ENCODE measurements at places on chromosomes 11 and 22.
A peak's percentile ranks its signal among the peaks of the same experiment; 100 is the strongest.

DNA sequence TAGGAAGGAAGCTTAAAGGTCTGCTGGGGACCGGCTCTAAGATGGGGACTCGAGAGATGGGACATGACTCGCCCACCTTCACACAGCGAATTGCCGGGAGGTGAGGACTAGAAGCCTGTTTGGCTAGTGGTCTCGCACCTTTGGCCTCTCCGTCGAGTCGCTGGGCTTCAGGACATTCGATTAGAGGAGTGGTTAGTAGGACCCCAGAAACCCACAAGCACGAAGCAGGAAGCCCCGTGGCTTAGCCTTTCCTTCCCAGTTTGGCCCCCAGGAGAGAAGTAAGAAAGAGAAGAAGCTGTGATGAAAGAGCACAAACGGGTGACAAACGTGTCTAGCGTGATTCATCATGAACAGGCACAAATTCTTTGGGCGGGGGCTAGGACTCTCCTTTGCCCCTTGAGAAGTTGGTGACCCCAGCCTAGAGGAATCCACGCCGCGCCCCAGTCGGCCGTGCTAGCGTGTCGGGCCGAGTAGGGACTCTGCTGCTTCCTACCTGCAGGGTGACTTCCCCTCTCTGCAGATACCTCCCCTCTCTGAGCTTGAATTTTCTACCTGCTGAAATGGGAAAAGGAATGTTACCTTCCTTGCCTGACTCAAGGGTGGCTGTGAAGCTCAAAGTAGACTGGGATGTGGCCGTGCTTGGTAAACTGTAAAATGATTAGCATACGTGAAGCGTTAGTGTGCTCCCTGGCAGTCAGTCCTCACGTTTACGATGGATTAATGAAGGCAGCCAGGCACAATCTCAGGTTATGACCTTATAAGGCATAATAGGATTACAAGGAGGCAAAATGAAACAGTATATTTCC lies 1.1 kb upstream of the ADM start:
- DNase-seq = peak; percentile 37

GRCh38 chr11:22244986-22245592 lies 52.2 kb downstream of the ANO5 start:
- peak; percentile 27 for DNase-seq

GRCh38 chr22:50157709-50158375 lies 12.7 kb upstream of the PANX2 start:
- no peak for DNase-seq

DNA sequence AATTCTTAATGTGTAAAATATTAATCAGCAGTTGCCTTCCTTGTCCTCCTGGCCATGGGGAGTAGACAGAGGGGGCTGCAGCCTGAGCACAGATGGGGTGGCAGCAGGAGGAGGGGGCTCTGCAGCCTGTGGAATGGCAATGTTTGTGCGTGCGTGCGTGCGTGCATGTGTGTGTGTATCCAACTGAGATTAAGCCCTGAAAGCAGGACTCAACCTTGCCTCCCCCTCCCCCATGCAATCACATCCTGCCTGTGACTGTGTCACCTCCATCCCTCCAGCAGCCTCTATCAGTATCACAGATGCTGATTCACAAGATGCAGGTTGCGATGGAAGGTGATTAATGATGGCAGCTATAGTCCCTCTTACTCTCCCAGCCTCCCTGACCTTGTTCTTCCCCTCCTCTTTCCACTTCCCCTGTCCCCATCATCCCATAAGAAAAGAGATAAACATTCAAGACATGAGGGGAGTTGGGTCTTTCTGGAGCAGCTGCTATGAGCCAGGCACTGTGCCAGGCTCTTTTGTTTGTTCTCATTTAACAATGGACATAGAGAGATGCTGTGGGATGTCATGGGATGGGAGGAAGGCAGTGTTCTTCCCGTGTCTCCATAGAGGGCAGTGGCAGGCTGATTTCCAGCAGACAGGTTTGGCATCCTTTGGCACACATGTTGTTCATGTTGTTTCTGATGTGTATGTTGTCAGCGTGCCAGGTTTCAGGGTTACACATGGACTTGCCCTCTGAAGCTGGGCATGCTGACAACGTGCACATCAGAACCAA lies 43.8 kb upstream of the NECTIN1 start:
- no peak for DNase-seq

DNA sequence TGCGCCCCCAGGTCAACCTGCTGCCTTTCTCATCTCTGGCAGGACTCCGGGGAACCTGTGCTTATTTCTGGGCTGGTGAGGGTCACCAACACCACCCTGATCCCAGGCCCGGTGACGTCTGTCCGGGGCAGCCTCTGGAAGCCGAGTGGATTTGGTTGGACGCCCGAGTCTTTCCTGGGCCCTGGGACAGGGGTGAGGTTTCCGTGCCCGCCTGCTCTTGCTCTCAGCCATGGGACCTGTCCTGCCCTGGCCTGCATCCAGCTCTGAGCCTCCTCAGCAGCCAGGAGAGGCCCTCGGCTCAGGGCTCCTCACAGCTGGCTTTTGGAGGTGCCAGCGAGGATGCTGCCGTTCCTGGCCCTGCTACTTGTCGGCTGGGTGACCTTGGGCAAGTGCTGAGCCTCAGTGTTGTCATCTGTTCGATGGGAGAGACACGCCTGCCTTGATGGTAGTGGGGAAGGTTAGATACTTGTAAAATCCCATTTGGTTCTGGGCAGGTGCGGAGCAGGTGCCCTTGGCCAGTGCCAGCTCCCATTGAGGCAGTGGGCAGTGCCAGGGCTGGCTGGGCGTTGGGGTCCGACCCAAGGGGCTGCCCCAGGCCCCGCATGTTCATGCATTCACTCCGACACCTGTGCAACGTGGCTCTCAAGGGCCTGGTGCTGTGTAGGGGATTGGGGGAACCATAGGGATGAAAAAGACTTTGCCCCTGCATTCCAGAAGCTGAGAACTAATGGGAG lies 58.9 kb upstream of the THY1 start:
- no peak for DNase-seq

GRCh38 chr11:33984682-33985389 lies 66.7 kb upstream of the CAPRIN1 start:
- DNase-seq = no peak

GRCh38 chr11:66996609-66997273 lies 21.6 kb downstream of the C11orf86 start:
- no peak for DNase-seq

DNA sequence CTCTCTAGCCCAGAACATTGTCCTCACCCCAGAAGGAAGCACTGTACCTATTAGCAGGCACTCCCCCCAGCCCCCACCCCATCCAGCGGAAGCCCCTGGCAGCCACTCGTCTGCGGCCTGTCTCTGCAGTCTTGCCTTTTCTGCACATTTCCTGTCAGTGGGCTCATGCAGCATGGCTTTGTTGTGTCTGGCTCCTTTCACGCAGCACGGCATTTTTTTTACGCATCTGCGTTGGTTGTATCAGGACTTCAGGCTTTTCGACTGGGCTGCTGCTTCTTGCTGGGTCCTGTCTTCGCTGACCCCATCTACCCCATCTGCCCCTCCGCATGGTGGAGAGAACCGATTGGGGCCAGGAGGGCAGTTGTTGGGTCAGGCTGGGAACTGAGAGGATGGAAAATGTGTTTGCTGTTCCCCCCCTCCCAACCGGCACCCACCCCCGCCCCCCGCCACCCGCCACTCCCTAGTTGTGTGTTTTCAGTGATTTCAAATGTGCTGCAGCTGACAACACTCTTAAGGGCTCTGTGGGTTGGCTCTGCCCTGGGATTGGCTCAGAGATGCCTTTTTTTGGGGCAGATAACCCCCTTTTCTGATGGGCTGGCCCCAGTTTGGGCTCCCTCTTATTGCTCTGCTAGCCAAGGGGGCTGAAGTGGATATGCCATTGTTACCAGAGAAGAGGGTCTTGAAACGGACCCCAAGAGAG lies 110.0 kb downstream of the KIAA1671 start:
- peak; percentile 10 for DNase-seq

DNA sequence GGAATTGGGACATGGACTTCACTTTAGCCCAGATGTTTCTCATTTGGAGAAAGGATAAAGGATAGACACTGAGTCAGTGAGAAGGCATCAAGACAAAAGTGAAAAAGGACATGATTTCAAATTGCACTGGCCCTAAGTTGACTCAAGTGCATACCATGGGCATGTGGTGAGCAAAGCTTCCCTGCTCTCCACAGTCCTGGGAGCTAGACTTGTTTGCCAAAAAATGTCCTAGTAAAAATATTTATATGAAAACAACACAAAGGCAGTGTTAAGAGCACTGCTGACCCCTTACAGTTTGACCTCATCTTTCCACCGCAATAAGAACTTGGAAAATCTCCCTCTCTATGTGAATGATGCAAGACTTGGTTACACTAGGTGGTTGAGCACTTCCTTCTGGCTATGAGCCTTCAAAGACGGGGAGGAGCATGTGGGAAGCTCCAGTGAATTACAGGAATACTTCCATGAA lies 46.5 kb upstream of the FIBIN start:
- no peak for DNase-seq

- no peak for DNase-seq
These were observed 25.0 kb upstream of the CCDC34 start for GRCh38 chr11:27388001-27388400.

DNA sequence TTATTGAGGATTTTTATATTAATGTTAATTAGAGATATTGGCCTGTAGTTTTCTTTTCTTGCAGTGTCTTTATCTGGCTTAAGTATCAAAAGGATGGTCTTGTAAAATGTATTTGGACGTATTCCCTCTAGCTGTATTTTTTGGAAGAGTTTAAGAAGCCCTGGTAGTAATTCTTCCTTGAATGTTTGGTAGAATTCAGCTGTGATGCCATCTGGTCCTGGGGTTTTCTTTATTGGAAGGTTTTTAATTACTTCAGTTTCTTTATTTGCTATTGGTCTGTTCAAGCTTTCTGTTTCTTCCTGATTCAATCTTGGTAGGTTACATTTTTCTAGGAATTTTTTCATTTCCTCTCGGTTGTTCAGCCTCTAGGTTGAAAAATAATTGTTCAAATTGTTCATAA lies 255.0 kb upstream of the TBCEL start:
- no peak for DNase-seq

DNA sequence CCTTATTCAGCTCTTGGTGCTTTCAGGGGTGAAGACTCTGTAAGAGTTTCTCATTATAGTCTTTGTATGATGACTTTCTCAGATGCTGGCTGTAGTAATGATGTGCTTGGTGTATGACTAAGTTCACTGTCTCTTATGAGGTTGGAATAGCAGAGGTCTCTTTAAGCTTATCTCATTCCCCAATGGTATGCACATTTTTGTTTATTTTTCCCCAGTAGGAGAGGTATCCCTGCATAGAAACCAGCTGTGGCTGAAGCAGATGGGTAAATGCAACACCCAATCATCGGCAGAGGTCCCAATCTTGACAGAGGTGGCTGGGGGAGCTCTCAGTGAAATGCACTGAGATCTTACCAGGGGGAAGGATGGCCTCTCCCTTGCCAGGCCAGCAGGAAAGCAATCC lies 34.6 kb downstream of the BBOX1 start:
- DNase-seq = no peak

GRCh38 chr22:45218976-45219375 lies 21.7 kb downstream of the KIAA0930 start:
- DNase-seq = no peak

Data from bone marrow (tissue), 2 donors.